ENCODE measurements at places on chromosomes 6 and 20. TPM values are rescaled to one million over a fixed set of nuclear protein-coding genes. Genes with fewer than 3 reads are reported as not detected.

The LY6G6F gene
- not detected for total RNA-seq

The BCAS1 gene
- total RNA-seq = 0.42 TPM

The HRH3 gene
- total RNA-seq = not detected

The OOEP gene
- total RNA-seq = not detected

The ADGB gene
- total RNA-seq = not detected

The CLDN20 gene
- not detected for total RNA-seq

The CCN2 gene
- total RNA-seq = 82.6 TPM

The PTCRA gene
- not detected for total RNA-seq

The REM1 gene
- total RNA-seq = 0.18 TPM

The RNF182 gene
- total RNA-seq = 3.1 TPM

The FUT9 gene
- not detected for total RNA-seq

The SLC17A3 gene
- total RNA-seq = 0.87 TPM

The RGL2 gene
- 11.1 TPM for total RNA-seq

The RIPPLY2 gene
- not detected for total RNA-seq

The GNRH2 gene
- total RNA-seq = 0.47 TPM

The IMPG1 gene
- not detected for total RNA-seq

The HSPA1L gene
- total RNA-seq = 1.4 TPM

The MEI4 gene
- not detected for total RNA-seq

The SPATS1 gene
- total RNA-seq = not detected

The SEL1L2 gene
- total RNA-seq = not detected

The GSTA1 gene
- not detected for total RNA-seq

The DCDC2 gene
- 2.0 TPM for total RNA-seq

The ADGRG6 gene
- 76.6 TPM for total RNA-seq

The ZBTB12 gene
- 5.0 TPM for total RNA-seq

The RNGTT gene
- total RNA-seq = 9.7 TPM

The RHAG gene
- not detected for total RNA-seq

The CDH4 gene
- total RNA-seq = 6.2 TPM

The OTOR gene
- not detected for total RNA-seq

The KHDRBS2 gene
- total RNA-seq = not detected

The EMILIN3 gene
- total RNA-seq = 0.47 TPM

The IL17F gene
- not detected for total RNA-seq

The PSORS1C2 gene
- not detected for total RNA-seq

The C20orf204 gene
- total RNA-seq = 0.54 TPM

The LBP gene
- total RNA-seq = 1.3 TPM

The SLC4A11 gene
- 5.9 TPM for total RNA-seq

The HELZ2 gene
- 14.8 TPM for total RNA-seq

The COL11A2 gene
- 1.5 TPM for total RNA-seq

The ADGRF1 gene
- total RNA-seq = 0.05 TPM

The ABHD16A gene
- 14.8 TPM for total RNA-seq

The CST3 gene
- 396 TPM for total RNA-seq

The SCRT2 gene
- not detected for total RNA-seq

The ANKRD66 gene
- not detected for total RNA-seq

The C6orf141 gene
- total RNA-seq = 13.5 TPM

The GPX6 gene
- total RNA-seq = not detected

The NFATC2 gene
- total RNA-seq = 9.2 TPM

The C6orf163 gene
- 0.44 TPM for total RNA-seq

The ADGRB3 gene
- total RNA-seq = not detected

The PPP1R14C gene
- 1.7 TPM for total RNA-seq

The EDN1 gene
- 57.2 TPM for total RNA-seq

The SLC22A7 gene
- not detected for total RNA-seq

The TRIM31 gene
- 1.1 TPM for total RNA-seq

The MYLK2 gene
- total RNA-seq = 0.55 TPM

The HLA-DOB gene
- 0.23 TPM for total RNA-seq

The WFDC10B gene
- not detected for total RNA-seq

The KIF6 gene
- 0.11 TPM for total RNA-seq

The TNFRSF6B gene
- 1.4 TPM for total RNA-seq

The FAM217A gene
- total RNA-seq = not detected

The IYD gene
- not detected for total RNA-seq

The EDN3 gene
- total RNA-seq = 1.6 TPM

The SMOC2 gene
- total RNA-seq = not detected
